ENCODE measurements at places on chromosomes 5 and 9.

GRCh38 chr5:60259730-60260129 lies 366.2 kb upstream of the PDE4D start:
- no peak for DNase-seq

DNA sequence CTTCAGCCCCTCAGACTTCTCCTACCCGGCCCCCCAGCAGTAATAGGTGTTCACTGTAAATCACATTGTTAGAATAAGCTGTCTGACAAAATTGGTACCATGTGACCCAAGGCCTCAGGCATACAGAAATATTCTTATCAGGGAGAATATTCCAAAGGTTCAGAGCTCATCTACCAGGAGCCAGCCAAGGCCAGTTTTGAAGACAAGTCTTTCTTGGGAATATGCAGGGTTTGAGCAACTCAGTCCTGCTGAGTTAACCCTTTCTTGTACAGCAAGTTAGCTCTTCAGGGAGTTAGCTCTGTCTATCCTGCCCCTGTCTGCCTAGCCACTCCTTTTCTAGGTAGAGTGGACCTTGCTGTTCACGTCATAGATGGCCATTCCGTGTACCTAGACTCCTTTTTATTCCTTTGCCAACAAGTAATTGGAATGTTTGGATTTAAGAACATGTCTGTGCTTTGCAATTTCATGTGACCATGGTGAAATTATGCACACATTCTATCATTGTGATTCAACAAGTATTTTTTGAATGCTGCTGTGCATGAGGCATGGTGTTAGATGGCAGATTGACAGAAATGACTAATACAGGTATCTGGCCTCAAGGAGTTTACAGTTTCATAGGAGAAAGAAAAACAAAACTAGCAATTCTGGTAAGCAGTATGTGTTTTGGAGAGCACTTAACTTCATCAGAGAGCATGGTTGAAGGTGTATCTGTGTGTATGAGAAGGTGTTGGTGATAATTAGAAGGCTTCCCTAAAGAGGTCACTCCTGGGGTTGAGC lies 22.6 kb downstream of the TGFBR1 start:
- no peak for DNase-seq

DNA sequence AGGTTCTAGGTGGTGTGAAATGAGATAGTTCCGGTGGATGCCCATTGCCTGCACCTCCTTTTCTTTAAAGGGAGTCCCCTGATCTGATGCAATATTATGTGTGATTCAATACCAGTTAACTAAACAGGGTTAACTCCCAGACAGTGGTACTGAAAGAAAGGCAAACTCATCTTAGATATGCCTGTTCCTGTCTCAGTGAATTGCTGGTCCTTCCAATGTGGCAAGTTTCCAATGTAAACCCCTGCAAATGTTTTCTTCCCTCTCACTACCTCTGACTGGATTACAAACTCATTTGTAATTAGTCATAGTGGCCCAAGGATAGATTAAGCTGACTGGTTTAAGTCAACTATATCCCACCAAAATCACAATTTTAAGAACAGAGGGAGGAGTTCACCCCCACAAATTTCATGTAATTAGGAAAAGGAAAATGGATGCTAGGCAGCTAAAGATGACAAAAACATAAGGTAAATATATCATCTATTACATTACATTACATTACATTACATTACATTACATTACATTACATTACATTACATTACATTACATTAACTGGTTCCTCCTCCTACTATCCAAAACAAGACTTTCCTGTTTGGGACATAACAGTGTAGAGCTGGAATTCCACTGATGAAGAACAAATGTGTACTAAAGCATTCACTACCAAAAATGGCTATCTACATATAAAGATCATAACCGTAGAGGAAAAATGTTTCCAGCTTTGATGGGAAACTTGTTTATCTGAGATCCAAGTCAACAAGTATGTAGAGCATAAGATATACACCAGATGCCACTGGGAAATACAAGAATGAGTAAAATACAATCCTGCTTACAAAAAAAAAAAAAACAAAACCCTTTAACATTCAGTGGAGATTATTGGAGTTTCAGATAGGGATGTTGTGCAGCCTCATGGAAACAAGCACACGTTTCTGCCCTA lies 121.5 kb upstream of the SNX2 start:
- DNase-seq, result no peak

DNA sequence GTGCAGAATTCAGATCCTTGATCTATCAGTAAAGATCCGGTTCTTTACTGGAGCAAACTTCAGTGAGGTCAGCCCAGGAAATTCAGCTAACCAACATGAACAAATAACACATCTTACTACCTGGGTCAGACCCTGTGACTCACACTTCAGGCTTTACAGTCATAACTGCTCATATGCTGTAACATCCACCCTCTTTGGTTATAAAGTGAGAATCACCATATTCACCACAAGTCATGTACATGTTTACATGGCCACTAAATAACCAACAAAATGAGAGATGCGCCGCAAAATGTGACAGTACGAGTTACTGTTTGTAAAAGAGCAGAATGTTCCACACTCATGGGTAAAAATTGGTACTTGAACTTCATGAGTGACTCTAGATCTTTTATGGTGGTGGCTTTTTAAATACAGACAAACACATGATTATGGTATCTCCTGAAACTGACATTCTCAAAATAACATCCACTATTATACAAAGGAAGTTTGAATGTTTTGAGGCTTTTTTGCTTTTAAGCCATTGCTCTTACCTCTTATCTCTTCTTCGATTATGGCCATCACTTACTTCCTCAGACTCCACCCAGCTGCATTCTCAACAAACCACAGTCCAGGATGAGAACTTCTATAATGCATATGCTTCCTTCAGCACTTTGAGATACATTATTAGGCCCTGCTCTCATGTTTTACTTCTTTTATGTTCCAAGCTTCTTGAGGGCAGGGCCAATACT lies 516.6 kb downstream of the RAB3C start:
- DNase-seq, result no peak

GRCh38 chr5:34464829-34465228 lies 191.3 kb upstream of the RAI14 start:
- no peak for DNase-seq

DNA sequence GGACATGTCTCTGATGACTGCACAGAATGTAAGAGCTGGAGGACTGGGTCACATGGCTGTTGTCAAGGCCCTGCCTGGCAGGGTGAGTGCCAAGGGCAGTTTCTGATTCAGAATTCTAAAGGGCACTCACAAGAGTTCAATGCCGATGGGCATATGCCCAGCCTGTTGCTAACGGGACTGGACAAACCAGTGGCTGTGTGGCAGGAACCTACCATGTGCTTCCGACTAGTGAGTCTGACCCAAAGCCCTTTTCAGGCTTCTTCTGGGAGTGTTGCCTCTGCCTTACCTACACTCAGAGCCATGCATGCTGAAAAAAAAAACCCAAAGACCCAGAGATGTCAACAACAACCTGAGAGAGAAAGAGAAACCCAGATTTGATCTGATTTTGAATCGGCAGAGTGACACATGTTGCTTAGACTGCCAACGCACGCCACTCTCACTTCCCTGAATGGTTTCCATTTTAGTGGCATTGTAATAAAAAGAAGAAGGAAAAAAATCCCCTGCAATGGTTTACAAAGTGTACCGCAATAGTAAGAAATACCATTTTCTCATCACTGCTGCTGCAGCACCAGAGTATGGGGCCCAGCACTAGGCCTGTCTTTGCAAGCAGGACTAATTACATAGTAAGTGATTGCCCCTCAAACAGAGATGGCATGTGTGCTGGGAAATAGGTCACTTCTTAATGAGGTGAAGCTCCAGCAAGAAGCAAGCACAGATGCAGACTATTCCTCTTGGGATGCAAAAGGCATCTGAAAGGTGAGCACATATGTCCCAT lies 194.3 kb downstream of the PALM2AKAP2 start:
- no peak for DNase-seq

DNA sequence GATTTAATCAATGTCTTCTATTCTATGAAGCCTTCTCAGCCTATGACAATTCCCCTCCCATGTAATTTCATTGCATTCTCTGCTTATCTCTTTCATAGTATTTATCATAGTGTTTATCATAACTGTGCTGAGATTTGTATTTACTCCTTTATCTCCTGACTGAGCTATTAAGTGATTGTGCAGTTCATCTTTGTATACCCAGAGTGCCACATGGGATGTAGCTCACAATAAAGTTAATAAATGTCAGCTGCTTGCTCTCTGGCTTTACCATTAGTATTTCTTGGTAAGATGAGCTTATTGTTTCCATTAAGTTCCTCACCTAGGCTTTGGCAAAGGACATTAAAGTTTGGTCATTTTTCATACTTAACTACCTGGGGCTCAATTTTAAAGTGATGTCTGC lies 275.1 kb upstream of the MPDZ start:
- DNase-seq, result no peak

- DNase-seq, result no peak
Measured at GRCh38 chr5:174338185-174339010, 292.9 kb downstream of the NSG2 start.

GRCh38 chr9:116174347-116174746 lies 20.8 kb downstream of the PAPPA start:
- DNase-seq, result no peak

- no peak for DNase-seq
Measured at GRCh38 chr5:67588389-67588788, 391.8 kb upstream of the CD180 start.

GRCh38 chr9:110129425-110129824 lies 78.5 kb downstream of the C9orf152 start:
- no peak for DNase-seq

DNA sequence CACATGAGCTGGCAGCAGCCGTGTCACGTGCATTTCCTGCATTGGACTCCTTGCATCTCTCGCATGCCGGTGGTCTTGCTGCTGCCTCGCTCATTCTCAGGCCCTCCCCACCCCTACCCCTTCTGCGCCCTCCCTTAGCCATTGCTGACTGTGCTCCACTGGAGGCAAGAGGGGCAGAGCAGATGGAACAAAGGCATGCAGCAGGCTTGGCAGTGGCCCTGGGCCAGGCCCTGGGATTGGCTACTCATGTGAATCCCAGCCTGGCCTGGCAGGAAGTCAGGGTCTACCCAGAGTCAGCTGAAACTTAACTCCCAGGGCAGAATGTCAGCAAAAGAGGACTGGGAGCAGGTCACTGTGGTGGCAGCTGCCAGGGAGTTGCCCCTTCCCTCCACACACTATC lies 62.3 kb downstream of the TSTD2 start:
- peak; percentile 69 for DNase-seq

DNA sequence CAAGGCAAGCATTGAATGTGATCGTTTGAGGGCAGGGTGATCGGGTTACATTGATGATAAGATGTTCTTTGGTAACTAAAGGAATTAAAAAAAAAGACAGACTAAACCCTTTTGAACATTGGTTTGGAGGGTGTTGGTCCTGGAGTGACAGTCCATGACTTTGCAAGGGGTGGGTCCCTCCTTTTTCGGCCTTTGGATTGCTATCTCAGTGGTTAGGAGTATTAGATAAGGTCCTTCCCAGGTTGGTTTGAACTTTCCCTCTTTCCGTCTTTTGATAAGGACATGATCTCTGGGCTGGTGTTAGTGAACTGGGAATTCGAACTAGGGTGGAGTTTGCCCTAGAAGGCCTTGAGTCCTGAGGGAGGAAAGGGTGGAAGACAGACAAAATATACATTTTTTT lies 5.4 kb upstream of the ABO start:
- DNase-seq, result no peak

- no peak for DNase-seq
Measured at GRCh38 chr5:531101-531748, 7.0 kb upstream of the SLC9A3 start.

DNA sequence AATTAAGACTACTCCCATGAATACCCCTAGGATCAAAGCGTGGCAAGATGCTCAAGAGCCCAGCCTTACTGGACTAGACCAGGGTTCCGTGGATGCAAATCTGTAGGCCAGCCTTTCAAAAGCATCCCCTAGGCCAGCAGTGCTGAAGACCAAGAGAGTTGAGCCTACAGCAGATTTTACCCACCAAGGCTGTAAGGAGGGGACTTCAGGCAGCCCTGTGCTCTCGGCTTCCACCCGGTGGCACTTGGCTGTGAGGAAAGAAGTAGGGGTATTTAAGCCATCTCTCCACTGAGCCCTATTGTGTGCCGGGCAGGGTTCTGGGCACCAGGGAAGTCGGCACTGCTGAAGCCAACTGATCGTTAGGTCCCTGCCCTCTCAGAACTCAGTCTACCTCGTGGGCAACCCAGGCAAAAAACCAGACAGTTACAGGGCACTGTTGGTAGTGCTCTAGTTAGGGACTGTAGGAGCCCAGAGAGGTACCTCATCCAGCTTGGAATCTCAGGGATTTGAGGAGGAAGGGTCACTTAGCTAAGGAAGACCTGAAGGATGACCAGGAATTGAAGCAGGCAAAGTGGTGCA lies 25.5 kb downstream of the TCF7 start:
- no peak for DNase-seq

GRCh38 chr9:73022353-73022752 lies 69.5 kb upstream of the ALDH1A1 start:
- DNase-seq, result no peak

DNA sequence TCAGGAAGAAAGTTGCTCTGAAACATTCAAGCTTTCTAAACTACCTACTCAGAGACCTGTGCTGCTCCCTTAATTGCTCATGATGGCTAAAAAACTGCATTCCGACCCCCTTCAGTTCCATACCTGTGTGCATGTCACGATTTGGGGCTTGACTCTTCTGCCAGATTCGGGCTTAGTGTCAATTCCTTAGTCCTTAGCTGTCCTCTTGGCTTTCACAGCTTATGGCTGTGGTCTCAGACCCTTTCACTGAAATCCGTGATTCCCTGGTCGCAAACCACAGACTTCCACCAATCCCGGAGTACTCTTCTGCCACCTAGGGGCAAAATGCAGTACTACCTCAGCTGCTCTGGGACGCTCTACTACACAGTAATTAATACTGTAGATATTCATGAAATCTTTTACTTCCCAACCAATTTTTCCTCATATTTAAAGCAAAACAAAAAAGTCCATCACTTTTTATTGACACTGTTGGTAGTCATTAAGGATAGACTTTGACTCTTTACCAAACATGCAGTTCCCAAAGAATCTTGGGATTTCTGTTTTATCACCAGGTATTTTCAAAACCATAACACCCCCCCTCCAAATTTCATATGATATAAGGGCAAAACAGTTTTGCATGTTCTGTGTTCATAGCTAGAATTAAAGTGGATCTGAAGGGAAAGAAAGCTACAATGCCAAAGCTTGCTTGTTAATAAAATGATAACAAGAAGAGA lies 617.4 kb downstream of the SLCO4C1 start:
- DNase-seq, result peak; percentile 60
